ENCODE measurements at places on chromosomes 11 and 22. TPM values are rescaled to one million over a fixed set of nuclear protein-coding genes. Genes with fewer than 3 reads are reported as not detected.

CDON gene
- 7.1 TPM for total RNA-seq

MYBPC3 gene
- not detected for total RNA-seq

SSH3 gene
- 13.1 TPM for total RNA-seq

OR6T1 gene
- total RNA-seq: not detected

DCDC1 gene
- total RNA-seq: 0.30 TPM

PHLDA2 gene
- total RNA-seq: 5.0 TPM

BTG4 gene
- not detected for total RNA-seq

NAALADL1 gene
- total RNA-seq: 17.3 TPM

TEAD1 gene
- 94.4 TPM for total RNA-seq

CPT1A gene
- total RNA-seq: 28.0 TPM

PKP3 gene
- total RNA-seq: 0.69 TPM

ADM2 gene
- total RNA-seq: 6.5 TPM

TRIM51 gene
- total RNA-seq: not detected

LSP1 gene
- total RNA-seq: 2.7 TPM

CDKN1C gene
- 4.8 TPM for total RNA-seq

SLC22A6 gene
- total RNA-seq: not detected

MTMR2 gene
- 45.6 TPM for total RNA-seq

OR52K2 gene
- total RNA-seq: not detected

RAB1B gene
- 60.3 TPM for total RNA-seq

C22orf42 gene
- total RNA-seq: not detected

AAMDC gene
- 14.2 TPM for total RNA-seq

C11orf42 gene
- total RNA-seq: not detected

LGR4 gene
- total RNA-seq: 25.2 TPM

MISFA gene
- total RNA-seq: not detected

SPDYC gene
- total RNA-seq: not detected

MS4A14 gene
- total RNA-seq: not detected

PRRG4 gene
- total RNA-seq: under 0.01 TPM

ZP1 gene
- 0.60 TPM for total RNA-seq

USH1C gene
- not detected for total RNA-seq

NXPE2 gene
- total RNA-seq: 0.09 TPM

TRIM49D1 gene
- not detected for total RNA-seq

CSNK2A3 gene
- total RNA-seq: 2.1 TPM

APOA1 gene
- 10.4 TPM for total RNA-seq

CHST1 gene
- 0.59 TPM for total RNA-seq

FAM180B gene
- not detected for total RNA-seq

HBG1 gene
- not detected for total RNA-seq

WT1 gene
- 0.18 TPM for total RNA-seq

OR10G8 gene
- not detected for total RNA-seq

OR5AN1 gene
- not detected for total RNA-seq

GP1BB gene
- total RNA-seq: 1.8 TPM

OTOG gene
- not detected for total RNA-seq

OR5T2 gene
- total RNA-seq: not detected

PES1 gene
- total RNA-seq: 66.2 TPM

KRTAP5-8 gene
- not detected for total RNA-seq

ALDH3B2 gene
- not detected for total RNA-seq

MRGPRX3 gene
- total RNA-seq: not detected

OR8D1 gene
- not detected for total RNA-seq

Measured in smooth muscle cell of the umbilical artery (primary cell).